LoVo (cell line): ENCODE measurements at places on chromosomes 2 and 18.

DNA sequence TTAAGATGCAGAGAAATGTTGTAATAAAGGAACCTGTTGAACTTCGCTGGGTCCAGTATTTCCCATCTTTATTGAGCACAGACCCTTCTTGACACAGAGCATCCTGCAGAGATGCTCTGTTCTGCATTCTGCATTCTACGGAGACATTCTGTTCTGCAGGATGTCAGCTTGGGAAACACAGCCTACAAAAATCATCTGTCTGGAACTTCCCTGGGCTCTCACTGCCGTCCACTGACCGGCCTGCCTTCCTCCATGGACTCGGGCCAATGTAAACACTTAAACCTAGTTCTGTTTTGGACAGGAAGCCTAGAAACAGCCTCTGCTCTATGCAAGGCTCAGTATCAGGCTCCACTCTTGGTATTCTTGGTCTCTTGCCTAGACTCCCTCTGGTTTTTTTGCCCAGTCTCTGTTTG, 90.0 kb upstream of the PPP1CB start:
- no peak for DNase-seq

- DNase-seq: no peak
Observed at GRCh38 chr18:809985-810642, 1.9 kb downstream of the YES1 start.

- no peak for DNase-seq
Observed at GRCh38 chr2:179856205-179856604, 5.2 kb downstream of the ZNF385B start.

DNA sequence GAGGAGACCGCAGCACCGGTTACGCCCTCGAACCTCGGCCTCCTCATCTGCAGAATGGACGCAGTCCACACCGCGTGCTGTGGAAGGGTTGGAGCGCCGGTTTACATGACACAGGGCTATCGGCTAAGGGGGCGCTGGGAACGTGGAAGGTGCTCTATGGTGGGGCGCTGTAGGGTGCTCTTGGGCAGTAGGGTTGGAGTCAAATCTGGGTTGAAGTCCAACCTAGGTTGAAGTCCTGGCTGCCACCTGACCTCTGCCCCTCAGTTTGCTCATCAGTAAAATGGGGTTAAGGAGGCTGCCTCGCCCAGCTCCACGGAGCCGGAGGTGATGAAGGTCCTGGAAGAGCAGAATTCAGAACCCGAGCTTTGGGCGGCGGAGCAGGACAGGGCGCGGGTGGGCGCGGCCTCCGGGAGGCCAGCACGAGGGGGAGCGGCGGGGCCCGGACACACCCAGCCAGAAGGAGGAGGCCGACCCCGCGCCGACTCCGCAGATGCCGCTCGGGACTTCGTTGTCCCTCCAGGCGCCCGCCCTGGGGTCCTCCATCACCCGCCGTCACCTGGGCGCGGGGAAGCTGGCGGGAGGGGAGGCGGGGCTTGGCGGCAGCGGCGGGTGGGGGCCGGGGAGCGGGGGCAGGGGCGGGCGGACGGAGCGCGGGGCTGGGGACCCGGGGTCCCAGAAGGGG, 558 bp upstream of the GAREM2 start:
- peak; percentile 13 for DNase-seq

DNA sequence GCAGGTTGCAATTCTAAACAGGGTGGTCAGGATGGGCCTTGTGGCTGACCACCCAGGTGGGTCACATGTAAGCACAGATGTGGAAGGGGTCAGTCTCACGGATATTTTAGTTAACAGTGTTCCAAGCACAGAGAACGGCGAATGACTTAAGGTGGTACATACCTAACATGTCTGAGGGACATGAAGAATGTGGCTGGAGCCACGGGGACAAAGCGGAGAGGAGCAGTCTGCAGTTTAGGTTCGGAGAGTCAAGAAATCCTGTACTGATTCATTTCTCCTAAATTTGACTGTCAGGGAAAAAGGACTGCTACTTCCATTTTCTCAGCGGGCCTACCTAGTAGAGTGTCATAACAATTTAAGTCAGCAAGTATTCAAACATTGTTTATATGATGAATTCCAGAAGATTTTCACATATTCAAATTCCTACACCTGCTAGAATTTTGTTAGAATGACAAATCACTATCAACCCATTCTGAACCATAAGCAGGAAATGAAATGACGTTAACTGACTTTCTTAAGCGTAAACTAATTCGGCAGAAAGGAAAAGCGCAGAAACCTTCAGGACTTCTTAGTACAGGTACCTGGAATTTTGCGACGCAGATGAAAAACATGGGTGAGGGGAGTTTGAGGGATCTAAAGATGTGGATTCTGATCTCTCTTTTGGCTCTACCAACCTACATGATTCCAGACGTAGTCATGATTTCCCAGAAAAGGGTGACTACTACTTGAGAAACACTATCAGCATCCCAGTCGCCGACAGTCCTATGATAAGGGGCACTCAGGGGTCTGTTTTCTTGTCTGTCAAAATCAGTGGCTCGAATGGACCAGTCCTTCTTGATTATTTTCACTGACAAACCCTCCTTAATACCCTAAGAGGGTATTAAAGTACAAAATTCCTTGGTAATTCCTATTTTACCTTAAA, 41.3 kb downstream of the PTPN2 start:
- no peak for DNase-seq

- DNase-seq: no peak
Observed at GRCh38 chr2:69034845-69035244, 21.9 kb downstream of the ANTXR1 start.

DNA sequence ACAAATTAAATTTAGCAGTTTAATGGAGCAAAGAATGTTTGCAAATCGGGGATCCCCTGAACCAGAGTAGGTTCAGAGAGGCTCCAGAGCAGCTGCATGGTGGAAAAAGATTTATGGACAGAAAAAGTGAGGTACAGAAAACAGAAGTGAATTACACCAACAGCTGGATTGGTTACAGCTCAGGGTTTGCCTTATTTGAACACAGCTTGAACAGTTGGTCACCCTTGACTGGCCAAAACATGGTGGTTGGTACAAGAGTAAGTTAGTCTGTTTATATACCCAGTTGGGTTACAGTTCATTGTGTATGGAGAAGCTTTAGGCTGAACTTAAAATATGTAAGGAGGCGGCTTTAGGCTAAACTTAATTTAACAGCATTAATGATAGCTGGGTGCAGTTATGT, 5.4 kb upstream of the CDCA7 start:
- DNase-seq: no peak

DNA sequence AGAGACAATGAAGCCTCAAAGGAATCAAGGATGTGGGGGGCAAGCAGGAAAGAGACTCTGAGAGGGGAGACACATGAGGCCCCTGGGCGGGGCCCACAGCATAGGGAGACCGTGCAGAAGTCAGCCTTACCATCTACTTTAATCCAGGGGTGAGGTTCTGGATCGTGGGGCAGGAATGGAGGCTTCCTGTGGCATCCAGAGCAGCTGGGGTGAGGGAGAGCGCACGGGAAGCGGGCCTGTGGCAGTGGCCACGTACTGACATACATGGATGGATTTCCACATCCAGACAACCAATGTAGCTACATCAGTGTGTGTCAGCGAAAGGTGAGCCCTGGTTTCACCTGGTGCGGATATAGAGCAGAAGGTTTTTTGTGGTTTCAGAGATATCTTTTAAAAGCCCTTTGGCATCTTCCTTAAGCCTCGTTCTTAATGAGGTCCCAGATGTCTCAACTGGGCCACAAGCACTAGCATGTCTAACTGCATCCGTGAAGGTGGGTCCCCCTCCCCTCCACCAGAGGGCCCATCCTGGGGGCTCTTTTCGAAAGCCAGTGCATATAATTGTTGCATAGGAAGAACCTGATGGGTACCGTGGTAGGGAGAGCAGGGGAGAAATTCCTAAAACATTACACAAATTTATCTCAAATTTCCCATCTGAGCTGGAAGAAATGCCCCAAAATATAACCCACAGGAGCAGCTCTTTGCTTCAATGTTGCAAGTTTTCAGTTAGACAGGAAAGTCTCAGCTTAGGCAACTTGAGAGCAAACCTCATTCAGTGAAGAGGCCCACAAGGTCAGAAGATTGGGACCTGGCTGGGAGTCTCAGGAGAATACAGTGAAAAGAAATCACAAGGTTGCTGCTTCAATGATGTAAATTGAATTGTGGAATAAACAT, 90.9 kb downstream of the SP3 start:
- no peak for DNase-seq

- DNase-seq: no peak
Observed at GRCh38 chr2:236250286-236250685, 13.9 kb downstream of the ASB18 start.

DNA sequence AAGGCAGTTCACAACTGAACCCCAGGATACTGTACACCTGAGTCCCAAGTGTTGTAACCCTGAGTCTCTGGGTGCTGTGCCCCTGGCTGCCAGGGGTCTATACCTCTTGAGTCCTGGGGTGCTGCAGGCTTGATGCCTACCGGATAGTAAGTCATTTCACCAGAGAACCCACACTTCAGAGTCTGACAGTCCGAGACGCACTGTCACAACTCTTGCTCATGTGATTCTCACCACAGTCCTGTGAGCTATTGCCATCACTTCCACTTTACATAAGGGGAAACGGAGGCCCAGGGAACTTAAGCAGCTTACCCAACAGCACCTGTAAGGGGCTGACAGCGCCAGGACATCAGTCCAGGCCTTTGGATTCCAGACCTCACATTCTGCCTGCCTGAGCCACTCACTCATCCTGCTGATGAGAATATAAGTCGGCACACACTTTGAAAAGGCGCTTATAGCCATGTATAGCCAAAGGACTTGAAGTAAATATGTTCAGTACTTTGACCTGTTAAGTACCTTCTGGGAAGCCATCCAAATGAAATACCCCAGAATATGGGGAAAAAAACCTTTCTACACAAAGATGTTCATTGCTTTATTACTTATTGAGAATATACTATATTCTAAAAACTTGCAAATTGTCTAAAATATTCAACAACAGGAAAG, 180.7 kb upstream of the ID2 start:
- DNase-seq: no peak

DNA sequence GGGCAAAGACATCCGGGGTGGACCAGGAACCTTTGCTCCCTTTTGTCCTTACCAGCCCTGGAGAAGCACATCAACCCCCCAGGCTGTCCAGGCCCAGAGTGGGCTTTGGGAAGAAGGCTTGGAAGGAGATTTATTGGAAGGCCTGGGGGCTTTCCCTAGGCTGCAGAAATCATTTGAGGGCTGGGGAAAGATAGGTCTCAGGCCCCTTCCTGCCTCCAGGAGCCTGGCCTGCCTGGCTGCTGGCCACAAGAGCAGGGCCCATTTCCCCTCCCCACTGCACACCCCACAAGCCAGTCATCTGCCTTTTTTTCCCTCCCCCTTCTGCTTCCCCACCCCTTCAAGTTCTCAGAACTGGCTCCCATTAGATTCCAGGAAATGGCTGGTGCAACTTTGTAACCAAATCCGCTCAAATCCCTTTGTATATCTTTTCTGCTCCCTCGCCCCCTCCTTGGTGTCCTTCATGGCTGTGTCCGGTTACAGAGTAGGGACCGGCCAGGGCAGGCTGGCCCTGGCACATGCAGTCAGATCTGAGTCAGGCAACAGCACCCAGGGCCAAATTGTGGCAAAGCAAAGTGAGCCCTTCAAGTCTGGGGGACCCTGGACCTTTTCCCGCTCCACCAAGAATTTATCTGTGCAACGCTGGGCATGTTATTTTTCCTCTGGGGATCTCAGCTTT, 20.8 kb upstream of the TNP1 start:
- no peak for DNase-seq
